Central memory CD4-positive, alpha-beta T cell (primary cell): ENCODE measurements at places on chromosomes 4 and X.

DNA sequence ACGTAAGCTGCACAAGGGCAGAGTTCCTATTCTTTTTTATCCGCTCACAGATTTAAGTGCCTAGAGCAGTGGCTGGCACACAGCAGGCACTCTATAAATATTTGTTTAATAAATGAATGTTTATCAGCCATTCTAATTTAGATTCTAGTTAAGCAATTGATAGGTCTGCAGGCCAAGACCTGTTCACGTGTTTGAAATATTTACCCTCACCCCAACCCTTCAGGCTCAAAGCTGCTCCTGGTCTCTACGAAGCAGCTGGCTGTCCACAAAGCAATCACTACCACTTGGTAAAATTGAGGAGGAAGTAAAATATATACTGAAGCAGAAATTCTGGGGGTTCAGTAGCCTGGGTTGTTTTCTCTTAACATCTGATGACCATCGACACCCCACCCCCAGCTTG, 158.1 kb downstream of the MGST2 start:
- no peak for DNase-seq

DNA sequence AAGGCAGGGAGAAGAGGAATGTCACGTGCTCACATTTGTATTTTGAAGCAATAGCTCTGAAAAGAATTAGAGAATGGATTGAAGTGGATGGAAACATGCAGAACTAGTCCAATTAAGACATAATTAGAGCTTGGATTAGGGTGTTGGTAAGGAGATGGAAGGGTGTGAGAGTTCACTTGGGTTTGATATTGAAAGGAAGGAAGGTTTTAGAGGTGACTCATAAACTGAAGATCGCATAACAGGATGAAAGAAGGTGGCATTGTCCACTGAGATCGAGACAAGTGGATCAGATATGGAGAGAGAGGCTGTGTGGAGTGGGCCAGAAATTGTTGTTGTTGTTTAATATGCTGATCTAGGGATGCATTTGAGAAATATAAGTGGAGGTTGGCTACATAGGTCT, 244.0 kb upstream of the SMIM31 start:
- DNase-seq: no peak

GRCh38 chrX:31423609-31424189, 351.9 kb upstream of the FTHL17 start:
- no peak for DNase-seq

- DNase-seq: peak; percentile 8
Measured at GRCh38 chr4:53365121-53365485, 758 bp downstream of the SCFD2 start.

- no peak for DNase-seq
Measured at GRCh38 chr4:138788267-138788790, 227.3 kb upstream of the NOCT start.

DNA sequence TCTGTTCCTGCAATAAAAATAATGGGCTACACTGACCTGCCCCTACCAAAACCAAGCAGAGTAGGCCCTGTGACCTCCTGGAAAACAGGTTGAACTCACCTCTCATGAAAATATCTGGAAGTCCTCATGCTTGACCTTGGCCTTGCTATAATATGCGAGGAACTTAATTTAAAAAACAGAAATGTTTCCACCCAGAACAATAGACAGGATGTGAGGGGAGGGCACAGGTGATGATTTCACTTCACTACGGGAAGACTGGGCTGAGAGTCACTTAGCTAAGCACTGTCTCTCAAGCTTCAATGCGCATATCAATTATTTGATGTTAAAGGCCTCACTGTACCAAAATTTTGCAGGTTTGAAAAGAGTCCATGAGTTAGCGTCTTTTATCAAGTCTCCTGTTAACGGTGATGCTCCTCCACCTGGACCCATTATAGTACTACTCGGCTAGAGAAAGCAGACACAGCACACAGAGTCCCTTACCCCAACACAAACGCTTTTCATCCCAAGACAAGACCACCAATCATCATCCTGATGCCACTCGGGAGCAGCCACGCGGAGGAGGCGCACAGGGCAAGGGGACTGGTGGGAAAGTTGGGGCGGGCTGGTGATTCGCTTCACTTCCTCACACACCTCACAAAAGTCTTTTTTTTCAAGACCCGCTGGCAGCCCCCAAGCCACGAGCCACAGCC, 25.9 kb downstream of the ZNF721 start:
- DNase-seq: no peak

- no peak for DNase-seq
Measured at GRCh38 chrX:110320381-110320987, 2.6 kb upstream of the AMMECR1 start.

DNA sequence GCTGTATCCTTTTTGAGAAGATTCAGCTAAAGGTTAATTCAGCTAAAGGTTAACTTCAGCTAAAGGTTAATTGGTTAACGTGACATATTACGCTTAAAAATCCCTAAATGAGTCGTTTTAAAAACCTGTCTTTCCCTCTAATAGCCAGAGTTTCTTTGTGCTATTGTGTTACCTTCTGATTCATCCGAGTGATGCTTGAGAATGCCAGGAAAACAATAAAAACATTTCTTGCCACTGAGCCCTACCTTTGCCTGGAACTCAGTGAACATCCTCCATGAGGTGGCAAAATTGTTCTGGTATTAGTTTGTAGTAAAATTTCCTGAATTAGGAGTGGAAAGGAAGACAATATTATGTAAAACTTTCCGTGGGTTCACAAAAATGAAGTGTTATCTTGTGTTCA, 13.7 kb upstream of the TMPRSS11E start:
- DNase-seq: no peak

DNA sequence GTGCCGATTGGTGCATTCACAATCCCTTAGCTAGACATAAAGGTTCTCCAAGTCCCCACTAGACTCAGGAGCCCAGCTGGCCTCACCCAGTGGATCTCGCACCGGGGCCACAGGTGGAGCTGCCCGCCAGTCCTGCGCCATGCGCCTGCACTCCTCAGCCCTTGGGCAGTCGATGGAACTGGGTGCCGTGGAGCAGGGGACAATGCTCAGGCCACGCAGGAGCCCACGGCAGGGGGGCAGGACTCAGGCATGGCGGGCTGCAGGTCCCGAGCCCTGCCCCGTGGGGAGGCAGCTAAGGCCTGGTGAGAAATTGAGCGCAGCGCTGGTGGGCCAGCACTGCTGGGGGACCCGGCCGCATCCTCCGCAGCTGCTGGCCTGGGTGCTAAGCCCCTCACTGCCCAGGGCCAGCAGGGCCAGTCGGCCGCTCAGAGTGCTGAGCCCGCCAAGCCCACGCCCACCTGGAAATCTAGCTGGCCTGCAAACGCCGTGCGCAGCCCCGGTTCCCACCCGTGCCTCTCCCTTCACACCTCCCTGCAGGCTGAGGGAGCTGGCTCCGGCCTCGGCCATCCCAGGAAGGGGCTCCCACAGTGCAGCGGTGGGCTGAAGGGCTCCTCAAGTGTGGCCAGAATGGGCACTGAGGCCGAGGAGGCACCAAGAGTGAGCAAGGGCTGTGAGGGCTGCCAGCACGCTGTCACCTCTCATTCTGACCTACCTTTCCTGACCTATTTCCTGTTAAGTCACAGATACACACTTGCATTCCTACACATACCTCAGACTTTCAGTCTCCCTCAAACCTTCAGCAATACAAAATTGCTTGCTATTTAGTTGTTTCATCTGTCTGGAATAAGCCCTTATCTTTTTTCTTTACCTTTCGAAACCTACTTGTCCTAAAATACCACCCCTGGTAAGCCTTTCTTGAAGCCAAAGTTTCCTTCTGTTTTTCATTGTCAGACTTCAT, 20.7 kb downstream of the UBE2K start:
- DNase-seq: no peak

DNA sequence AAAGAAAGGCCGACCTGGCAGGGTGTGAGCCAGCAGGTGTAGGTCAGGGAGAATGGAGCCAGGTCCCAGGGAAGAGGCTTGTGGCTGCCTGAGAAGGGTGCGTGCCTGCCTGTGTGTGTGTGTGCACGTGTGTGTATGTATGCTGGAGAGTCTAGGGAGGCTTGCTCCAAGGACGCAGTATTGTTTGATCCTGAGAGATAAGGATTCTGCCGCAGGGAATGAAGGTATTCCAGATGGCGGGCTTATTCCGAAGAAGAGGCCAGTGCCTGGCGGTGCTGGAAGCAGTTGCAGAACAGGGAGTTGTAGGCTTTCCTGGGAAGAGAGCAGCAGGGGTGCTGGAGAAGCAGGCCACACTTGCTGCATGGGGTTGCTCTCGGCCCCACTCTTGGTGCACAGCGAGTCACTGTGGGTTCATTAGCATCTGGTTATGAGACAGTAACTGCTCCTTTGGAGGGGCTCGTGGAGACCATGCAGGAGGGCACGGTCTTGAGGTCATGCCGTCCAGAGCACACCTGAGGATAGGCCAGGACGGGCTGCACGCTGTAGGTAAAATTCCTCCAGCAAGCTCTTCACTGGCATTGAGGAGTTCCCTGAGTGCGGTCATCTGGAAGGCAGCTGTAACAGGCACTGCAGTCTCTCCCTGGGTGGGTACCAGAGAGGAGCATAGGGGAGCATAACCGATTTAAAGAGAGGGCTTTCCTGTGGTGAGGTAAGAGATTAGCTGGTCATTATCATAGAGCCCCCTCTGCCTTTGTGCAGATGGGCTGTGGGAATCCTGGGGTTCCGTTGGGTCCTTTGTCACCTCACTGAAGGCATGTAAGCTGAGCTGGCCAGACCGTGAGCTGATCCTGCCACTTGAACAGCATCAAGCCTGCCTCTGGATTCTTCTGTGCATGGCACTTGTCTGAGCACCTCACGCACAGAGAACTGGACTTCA, 29.9 kb upstream of the MSANTD1 start:
- DNase-seq: no peak

GRCh38 chrX:9657590-9658256, 107.9 kb downstream of the GPR143 start:
- DNase-seq: no peak

DNA sequence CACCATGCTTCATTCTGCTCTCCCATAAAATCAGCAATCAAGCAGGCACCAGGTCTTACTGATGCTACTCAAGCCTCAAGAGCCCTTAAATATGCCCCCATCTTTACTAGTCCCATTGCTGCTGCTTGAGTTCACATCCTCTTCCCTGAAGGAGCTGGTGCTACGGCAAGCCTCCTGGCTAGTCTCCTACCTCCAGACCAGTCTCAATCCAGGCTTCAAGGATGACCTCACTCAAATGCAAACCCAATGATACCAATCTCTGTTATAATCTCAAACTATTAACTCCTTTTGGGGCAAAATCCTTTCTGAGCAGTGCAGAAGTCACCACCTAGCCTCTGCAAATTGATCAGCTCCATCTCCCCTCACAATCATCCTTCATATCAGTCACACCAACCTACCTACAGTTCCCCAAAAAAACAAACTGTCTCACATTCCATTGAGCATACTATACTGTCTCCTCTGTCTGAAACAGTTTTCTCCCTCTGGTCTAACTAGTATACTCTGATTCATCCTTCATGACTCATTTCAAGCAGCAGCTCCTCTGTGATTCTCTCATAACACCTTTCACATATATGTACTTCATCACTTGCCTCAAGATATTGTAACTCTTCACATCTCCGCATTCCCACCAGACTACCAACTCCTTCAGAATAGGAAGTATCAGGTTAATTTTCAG, 30.0 kb downstream of the PAPSS1 start:
- DNase-seq: no peak

GRCh38 chr4:2368746-2369437, 49.6 kb downstream of the ZFYVE28 start:
- DNase-seq: no peak

GRCh38 chrX:132532913-132533312, 44.1 kb upstream of the MBNL3 start:
- DNase-seq: no peak

DNA sequence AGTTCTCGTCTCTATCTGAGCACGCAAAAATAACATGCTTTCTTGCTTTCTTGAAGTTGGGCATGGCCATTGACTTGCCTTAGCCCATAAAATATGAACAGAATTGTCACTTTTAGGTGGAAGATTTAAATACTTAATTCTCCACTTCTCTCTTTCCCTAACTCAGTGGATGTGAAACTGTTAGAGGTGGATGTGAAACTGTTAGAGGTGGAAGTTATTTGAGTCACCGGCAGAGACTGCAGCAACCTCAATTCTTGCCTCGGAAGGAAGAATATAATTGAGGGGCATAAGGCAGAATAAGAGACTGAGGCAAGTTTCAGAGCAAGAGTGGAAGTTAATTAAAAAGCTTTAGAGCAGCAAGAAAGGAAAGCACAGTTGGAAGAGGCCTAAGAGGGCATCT, 2.8 kb upstream of the PARM1 start:
- DNase-seq: no peak

GRCh38 chr4:39037941-39038340, 5.7 kb upstream of the TMEM156 start:
- DNase-seq: no peak

DNA sequence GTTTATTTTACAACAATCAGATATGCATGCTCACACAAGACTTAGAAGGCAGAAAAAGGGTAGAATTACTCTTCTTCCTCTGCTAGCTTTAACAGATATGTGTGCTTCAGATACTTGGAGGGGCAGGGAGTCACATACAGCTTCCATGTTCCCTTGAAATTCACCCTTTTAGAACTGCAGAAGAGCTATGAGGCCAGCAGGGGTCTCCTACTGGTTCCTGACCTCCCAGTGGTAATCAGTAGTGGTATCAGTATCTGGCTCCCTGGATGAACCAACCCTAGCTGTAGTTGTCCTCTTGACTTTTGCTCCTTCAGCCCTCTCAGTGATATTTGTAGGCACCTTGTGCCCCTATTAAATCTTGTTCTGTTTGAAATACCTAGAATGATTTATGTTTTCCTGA, 81.5 kb downstream of the RCHY1 start:
- DNase-seq: no peak

- DNase-seq: no peak
Measured at GRCh38 chr4:39613093-39613656, 25.5 kb downstream of the SMIM14 start.

- DNase-seq: no peak
Measured at GRCh38 chr4:53706422-53707032, 115.2 kb upstream of the LNX1 start.

GRCh38 chr4:146407669-146408084, 114.1 kb downstream of the SLC10A7 start:
- DNase-seq: no peak

DNA sequence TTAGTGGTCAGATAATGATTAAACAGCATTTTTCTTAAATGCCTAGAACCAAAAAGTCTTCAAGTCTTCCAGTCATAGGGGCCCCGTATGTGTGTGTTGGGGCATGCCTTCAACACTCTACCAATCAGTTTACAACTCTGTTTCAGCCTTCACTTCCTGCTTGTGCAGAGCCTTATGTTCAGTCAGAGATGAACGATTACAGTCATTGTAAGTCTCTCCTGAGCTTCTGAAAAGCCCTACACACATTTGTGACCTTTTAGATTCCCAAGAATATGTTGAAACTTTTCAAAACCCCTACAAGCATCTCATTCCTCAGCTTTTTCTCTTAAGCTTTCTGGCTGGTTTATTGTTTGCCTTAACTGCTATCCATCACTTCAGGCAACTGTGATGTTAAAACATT, 591.2 kb downstream of the ZNF674 start:
- no peak for DNase-seq

GRCh38 chr4:61086979-61087378, 113.1 kb upstream of the ADGRL3 start:
- no peak for DNase-seq

DNA sequence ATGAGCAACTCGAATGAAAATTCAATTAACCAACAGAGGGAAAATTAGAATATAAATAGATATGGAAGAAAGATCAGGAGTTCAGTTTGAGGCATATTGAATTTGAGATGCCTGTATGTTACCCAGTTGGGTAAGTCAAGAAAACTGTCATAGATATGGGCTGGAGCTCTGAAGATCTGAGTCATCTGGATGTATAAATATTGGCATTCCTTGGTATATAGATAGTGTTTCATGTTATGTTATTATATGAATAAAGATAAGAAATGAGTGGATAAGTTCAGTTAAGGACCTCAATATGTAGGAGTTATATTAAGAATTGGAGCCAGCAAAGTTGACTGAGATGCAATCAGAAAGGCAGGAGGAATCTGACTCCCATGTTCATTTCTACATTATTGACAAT, 543.6 kb upstream of the SMIM31 start:
- no peak for DNase-seq
